Common myeloid progenitor, CD34-positive (primary cell): ENCODE measurements at places on chromosomes 2 and 18.

DNA sequence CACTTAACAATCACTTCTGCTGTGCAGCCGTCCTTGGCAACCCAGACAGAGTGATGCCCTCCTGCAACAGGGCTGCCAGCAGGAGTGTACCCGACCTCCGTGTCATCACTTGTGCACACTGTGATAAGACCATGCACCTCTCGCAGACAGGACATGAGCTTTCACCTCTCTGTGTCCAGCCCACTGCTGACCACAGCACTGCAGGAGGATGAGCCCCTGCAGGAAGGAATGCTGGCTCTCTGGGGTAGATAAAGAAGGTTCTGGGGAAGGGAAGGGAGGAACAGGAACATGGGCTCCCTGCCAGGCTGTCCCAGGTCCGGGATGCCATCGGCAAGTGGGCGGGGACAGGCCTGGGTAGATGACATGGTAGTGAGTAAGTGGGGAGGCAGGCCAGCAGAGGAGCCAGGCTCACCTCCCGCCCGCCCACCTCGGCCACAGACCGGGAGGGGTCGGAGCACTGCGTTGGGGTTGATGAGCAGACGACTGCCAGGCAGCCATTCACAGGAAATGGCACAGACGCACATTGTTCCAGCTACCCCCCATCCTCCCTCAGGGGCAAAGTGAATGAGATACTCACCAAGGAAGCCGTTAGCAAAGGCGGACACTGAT is 18.6 kb upstream of the COL6A3 start:
- DNase-seq = no peak

DNA sequence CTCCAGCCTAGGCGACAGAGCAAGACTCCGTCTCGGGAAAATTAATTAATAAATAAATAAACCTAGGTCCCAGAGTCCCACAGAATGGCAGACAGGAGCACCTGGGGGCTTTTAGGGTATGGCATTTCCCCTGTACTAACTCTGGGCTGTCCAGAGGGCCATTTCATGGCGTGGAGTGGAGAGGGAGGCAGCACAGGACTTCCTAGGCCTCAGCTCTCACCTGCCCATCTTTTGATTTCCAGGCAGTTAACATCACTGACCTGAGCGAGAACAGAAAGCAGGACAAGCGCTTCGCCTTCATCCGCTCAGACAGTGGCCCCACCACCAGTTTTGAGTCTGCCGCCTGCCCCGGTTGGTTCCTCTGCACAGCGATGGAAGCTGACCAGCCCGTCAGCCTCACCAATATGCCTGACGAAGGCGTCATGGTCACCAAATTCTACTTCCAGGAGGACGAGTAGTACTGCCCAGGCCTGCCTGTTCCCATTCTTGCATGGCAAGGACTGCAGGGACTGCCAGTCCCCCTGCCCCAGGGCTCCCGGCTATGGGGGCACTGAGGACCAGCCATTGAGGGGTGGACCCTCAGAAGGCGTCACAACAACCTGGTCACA is 5.1 kb downstream of the IL1RN start:
- no peak for DNase-seq

DNA sequence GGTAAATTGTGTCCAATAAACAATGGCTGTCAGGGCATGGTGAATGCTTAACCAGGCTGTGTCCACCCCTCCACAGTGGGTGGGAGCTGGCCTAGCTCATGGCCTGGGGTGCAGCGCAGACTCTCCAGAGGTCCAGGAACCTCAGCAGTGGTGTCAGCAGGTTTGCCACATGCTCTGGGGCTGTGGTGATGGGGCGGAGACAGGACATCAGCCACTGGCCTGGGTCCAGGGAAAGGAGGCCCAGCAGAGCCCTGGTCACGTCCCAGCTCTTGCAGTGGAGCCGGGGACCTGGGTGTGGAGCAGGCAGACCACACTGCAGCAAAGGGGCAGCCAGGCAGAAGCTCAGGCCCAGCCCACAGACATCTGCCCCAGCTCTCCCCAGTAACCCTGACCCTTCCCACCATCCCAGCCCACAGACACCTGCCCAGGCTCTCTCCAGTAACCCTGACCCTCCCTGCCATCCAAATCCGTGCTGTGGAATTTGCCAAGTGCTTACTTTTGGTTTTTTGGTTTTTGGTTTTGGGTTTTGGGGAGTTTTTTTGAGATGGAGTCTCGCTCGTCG is 13.8 kb upstream of the KIF1A start:
- no peak for DNase-seq

GRCh38 chr18:50473881-50474280 is 86.0 kb upstream of the MAPK4 start:
- DNase-seq = no peak

DNA sequence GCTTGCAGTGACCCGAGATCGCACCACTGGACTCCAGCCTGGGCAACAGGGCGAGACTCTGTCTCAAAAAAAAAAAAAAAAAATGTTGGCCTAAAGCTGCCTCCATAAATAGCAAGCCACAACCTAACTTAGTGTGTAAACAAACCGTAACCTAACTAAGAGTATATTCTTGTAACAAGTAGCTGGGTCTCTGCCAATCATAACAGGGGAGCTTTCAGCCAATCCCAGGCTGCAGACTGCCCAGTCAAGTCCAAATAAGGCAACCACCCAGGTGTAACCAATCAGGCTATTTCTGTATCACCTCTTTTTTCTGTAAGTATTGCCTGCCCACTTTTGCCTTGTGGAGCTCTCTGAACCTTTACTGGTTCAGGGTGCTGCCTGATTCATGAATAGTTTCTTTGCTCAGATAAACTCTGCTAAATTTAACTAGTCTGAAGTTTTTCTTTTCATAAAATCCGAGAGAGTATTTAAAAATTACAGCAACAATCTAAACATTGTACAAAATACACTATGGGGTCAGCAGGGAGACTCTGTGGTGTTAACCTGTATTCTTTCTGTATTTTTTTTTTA is 4.5 kb downstream of the PSTPIP2 start:
- no peak for DNase-seq

DNA sequence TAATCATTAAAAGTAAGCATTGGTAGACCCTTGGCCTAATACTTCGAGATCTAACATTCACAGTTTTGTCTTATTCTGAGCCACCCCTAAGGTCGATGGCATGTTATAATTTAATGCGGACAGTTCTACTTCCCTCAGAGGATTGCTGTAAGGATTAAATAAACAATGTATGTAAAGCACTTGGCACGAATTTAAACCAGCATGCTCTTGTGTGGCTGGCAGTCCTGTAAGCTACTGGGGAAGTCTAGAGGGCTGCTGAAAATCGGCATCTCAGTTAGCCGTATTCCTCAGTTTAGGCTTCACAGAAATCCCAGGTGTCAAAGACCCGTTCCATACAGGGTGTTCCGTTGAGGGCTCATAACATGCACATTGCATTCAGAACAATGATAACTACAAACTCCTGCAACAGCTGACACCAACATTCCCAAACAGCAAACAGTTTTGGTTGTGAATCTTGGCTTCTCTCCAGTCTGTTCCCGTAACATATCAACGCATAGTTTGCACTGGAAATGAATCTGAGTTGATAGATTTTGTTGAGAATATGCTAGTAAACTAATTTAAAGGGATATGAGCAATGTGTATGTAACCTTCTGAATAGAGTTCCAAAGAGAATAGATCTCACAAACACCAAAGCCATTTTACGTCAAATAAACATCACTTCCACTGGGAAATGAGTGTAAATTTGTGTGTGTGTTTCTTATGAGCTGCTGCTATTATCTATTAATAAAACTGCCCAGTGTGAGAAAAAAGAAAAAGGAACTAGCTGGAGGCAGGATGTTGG is 52.2 kb upstream of the ACKR3 start:
- DNase-seq = peak; percentile 22

GRCh38 chr2:78814331-78814986 is 211.0 kb upstream of the REG3G start:
- no peak for DNase-seq

- no peak for DNase-seq
Measured at GRCh38 chr2:158914066-158914465, 54.4 kb upstream of the TANC1 start.

DNA sequence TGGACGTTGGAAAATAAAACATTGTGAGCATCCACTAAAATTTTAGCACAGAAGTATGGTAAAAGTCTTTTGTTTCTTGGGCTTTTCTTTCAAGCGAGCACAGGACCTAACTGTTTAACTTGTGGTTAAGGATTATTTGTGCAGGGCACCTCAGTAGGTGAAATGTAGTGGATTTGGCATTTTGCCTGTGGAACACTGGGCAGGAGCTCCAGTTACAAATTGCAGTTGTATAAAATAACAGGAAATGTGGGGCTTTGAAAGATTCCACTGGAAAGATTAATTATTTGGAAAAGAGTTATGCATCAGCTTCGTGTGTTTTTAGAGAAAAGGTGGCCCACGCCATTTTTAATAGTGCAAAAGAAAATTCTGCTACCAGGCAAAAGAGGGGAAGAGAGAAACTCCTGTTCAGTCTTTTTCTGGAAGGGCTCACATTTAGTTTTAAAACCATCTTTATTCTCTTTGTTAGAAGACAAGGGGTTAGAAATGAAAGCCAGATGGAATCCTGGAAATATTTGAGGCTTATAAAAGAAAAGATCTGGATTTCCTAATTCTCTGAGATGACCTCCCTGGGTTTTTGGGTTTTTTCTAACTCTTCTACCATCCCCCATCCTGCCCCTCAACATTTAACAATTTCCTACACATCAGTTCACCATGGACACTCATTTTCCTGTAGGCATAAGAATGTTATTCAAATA is 144.3 kb upstream of the SERTAD2 start:
- no peak for DNase-seq

DNA sequence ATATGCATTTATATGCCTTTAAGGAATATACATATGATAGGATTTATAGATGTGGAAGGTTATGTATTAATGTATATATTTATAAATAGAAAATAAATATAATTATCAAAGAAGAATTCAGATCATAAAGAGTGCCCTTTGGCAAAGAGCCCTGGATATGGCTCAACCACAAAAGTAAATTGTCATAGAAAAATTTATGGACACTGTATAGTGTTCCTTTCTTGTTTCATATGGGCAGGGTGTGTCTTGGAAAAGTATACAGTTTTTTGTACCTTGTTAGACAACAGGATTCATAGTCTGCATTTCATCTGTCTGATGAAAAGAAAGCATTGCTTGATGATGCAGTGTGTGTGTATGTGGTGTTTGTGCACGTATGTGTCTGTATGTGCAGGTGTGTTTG is 2.9 kb downstream of the UGT1A7 start:
- DNase-seq = no peak

DNA sequence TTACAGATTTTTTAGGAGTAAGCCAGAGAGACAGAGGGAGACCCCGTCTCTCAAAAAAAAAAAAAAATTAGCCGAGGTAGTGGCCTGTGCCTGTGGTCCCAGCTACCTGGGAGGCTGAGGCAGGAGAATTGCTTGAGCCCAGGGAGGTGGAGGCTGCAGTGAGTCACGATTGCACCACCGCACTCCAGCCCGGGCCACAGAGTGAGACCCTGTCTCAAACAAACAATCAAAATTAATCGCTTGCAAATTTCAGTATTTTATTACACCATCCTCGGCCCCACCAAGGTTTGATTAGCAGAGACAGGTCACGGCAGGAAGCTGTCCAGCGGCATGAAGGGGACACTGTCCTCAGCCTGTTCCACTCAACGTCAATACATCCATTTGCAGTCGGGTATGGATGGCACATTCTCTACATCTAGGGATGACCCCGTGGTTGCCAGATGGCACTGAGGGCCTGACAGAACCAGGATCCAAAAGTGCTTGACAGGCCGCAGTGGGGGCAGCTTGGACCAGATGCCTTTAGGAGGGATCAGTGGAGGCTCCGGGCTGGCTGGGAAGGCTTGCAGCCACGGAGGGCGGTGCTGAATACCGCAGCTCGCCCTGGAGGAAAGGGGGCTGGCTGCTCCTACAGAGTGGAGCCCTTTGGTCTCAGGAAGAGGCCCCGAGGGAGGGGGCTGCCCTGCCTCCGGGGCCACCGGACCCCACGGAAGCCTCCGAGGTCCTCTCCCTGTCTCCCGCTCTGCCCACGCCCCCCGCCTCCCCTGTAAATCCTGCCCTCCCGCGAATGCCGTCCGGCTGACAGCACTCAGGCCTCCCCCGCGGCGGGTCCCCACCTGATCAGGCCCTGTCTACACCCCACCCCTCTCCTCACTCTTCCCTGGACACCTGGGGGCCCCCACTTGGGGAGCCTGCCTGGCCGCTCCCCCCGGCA is 13.1 kb downstream of the ASPRV1 start:
- no peak for DNase-seq

GRCh38 chr2:234864506-234864905 is 87.3 kb upstream of the SH3BP4 start:
- DNase-seq = no peak

DNA sequence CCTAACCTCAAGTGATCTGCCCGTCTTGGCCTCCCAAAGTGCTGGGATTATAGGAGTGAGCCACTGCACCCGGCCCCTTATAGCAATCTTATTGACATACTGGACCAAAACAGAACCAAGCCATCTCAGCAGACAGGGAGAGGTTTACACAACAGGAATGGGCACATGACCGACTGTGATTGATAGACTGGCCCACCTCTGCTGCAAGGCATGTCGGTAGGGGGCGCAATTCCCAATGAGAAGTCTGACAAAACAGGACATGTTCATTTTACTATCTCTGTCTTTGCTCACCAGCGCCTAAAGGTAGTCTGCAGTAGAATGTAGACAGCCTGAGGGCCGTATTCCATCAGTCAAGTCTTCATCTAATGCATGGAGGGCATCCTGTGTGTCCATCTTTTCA is 2.0 kb downstream of the LYPD6B start:
- DNase-seq = peak; percentile 35

GRCh38 chr2:111708476-111709180 is 175.4 kb downstream of the ANAPC1 start:
- no peak for DNase-seq

DNA sequence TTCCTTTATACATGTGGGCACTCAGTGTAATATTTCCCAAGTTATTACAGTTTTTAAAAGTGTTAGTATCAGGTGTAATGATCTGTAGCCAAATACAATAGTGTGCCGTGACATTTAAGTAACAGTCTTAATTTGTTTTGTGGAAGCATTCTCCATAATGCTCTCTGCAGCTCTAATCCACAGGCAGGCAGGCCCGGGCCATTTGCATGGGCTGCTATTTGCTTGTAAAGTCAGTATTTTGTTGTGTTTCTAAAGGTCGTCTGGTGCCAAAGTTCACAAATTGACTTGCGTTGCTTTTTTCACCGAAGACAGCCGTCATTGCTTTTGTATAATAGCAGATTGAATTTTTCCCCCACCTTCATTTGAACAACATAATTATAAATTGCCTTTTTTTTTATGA is 153.0 kb downstream of the GBX2 start:
- no peak for DNase-seq

DNA sequence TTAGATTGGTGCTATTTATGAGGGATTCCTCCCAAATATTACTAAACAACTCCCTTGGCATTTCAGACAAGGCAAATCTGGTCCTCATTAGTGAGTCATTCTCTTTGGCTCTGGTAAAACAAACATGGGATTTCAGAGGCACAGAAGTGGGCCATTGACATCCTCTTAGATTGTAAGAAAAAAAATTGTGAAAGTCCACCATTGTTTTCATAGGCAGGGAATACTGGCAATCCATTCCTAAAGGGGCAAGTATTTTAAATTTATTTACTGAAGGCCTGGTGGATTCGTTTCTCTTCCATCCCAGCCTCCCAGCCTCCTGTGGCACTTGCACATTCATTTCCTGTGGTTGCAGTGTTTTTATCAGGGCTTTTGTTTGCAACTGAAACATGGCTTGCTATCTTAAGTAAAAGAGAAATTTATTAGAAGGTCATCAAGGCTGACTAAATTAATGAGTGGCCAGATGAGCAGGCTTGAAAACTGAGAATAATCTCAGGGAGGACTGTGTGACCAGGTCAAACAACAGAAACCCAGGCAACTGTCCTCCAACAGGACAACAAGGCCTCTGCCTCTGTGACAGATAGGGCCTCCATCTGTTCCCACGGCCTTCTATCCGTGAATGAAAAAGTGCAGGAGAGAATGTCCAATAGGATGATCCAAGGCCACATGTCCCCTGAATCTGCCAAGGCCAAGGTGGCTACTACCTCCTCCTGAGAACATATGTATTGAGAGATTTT is 23.1 kb upstream of the TNFAIP6 start:
- DNase-seq = peak; percentile 67
